Purkinje cell (primary cell): ENCODE measurements at places on chromosomes 7 and 10. TPM values are rescaled to one million over a fixed set of nuclear protein-coding genes. Genes with fewer than 3 reads are reported as not detected.

The MKX gene
- polyA plus RNA-seq: 0.98 and 4.2 TPM in 2 replicates

The DLG5 gene
- polyA plus RNA-seq: 0.12 TPM in 1 of 2 replicates, not detected in the other

The FFAR4 gene
- not detected in 2 replicates for polyA plus RNA-seq

The OR6V1 gene
- polyA plus RNA-seq: 1.2 TPM in 1 of 2 replicates, not detected in the other

The TAS2R41 gene
- polyA plus RNA-seq: not detected in 2 replicates

The EVX1 gene
- polyA plus RNA-seq: not detected in 2 replicates

The NCF1 gene
- polyA plus RNA-seq: not detected in 2 replicates

The CHST15 gene
- polyA plus RNA-seq: 27.7 and 38.8 TPM in 2 replicates

The SPDYE5 gene
- polyA plus RNA-seq: 0.25 and 1.9 TPM in 2 replicates

The SLC26A4 gene
- polyA plus RNA-seq: 0.05 TPM in 1 of 2 replicates, not detected in the other
